ENCODE measurements at places on chromosomes 2 and 18.

DNA sequence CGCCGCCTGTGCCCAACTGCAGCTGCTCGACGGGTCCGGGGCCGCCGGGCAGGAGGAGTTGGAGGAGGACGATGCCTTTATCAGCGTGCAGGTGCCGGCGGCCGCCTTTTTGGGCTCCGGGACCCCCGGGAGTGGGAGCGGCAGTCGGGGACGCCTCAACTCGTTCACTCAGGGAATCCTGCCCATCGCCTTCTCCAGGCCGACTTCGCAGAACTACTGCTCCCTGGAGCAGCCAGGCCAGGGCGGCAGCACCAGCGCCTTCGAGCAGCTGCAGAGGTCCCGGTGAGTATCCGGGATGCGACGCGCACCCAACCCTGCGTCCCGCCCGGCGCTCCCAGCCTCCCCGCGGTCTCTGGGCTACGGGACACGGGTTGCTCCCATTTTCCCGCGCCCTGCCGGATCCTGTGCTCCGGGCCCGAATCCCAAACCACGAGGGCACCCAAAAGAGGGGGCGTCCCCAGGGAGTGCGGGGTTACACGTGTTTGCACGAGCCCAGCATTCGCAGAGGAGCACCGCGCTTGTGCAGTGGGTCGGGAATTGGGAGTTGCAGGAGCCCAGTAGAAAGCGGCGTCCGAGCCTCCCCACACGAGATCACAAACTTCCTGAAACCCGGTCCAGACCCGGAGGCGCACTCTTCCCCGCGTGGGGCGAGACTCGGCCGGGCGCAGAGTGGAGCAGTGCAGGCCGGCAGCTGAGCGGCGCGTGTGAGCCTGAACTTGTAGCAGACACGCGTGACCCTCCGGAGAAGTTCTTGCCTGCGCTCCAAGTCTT is 1.2 kb downstream of the CABLES1 start:
- DNase-seq: no peak

- DNase-seq: no peak
These were observed 327.1 kb upstream of the CDH19 start for GRCh38 chr18:66931010-66931409.

- no peak for DNase-seq
These were observed 137.1 kb upstream of the CCDC68 start for GRCh38 chr18:55096263-55096951.

GRCh38 chr2:241728627-241729026 is 5.8 kb upstream of the D2HGDH start:
- DNase-seq: no peak

GRCh38 chr18:55266981-55267380 is 307.7 kb upstream of the CCDC68 start:
- DNase-seq: no peak
